NCI-H1417 treated with DMSO at 0.1 percent for 48 hours (cell line): ENCODE measurements at places on chromosomes 5 and 9.

- no peak for DNase-seq
Observed at GRCh38 chr9:89986190-89986589, 381.4 kb downstream of the GADD45G start.

GRCh38 chr5:143051244-143052058 is 281.3 kb downstream of the ARHGAP26 start:
- no peak for DNase-seq

- DNase-seq = no peak
Observed at GRCh38 chr5:10469253-10470050, 27.8 kb downstream of the ROPN1L start.

DNA sequence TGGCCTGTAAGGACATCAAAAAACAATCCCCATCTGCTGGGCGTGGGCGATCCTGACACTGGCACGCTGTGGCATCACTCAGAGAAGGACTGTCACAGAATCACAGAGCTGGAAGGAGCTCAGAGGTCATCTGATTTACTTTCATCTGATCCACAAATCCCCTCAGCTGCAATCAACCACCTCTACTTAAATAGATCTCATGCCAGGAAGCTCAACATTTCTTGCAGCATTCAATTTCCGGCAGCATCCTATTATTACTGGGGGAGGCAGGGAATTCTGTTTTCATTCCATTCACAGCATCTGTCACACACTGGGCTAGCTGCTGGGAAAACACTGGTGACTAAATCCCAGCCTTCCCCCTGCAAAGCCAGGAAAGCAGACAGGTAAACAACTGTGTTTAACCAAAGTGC is 38.3 kb downstream of the RETREG1 start:
- DNase-seq = peak; percentile 52

DNA sequence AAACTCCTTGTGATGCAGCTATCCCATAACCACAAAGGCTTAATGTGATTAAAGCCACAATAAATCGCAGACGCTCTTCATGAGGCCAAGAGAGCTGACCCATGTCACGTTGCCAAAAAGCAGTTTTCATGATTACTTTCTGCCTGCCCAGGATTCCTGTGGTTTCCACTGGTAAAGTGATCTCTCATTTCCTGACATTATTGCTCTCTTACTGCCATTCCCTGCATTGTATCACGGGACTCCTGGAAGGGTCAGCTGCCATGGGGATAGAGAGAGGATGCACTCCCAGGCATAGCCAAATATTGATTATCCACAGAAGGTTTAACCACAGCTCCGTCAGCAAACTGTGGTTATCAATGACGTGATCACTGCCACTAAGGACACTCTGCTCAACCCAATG is 103.8 kb upstream of the SLC1A3 start:
- DNase-seq = no peak

GRCh38 chr5:92775711-92776615 is 805.1 kb downstream of the NR2F1-AS1 start:
- no peak for DNase-seq

DNA sequence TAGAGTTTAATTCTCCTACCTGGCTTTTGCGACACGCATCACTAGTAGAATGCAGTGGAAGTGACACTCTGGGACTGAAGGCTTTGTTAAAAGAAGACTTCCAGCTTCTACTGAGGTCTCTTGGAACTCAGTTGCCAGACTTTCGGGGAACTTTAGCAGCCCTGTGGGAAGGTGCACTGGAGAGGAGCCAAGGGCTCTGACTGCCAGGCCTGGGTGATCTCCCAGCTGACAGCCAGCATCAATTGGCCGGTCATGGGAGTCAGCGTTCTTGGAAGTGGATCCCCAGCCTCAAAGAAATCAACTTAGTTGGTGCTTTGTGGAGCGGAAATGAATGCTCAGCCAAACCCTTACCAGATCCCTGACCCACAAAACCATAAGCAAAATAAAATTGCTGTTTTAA is 87.1 kb downstream of the OSTF1 start:
- no peak for DNase-seq

DNA sequence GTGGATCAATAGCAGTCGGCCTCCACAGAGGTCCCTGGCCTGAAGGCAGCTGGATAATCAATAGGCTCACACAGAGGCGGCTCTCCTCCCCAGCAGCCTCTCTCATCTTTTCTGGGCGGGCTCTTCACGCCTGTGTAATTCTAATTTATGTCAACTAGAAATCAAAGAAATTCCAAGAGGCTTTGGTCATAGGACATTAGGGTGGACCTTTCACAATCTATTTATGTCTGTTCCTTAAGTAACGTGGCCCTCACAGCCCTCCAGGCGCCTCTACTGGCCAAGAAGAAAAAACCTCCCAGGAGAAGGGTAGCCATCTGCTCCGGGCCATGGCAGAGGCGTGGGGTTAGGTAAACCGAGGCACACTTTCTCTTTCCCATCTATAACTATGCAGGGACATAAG is 205.1 kb upstream of the EFNA5 start:
- no peak for DNase-seq

GRCh38 chr9:109906766-109907382 is 126.9 kb downstream of the PALM2AKAP2 start:
- no peak for DNase-seq

GRCh38 chr5:178235588-178235974 is 3.0 kb upstream of the PHYKPL start:
- DNase-seq = no peak

DNA sequence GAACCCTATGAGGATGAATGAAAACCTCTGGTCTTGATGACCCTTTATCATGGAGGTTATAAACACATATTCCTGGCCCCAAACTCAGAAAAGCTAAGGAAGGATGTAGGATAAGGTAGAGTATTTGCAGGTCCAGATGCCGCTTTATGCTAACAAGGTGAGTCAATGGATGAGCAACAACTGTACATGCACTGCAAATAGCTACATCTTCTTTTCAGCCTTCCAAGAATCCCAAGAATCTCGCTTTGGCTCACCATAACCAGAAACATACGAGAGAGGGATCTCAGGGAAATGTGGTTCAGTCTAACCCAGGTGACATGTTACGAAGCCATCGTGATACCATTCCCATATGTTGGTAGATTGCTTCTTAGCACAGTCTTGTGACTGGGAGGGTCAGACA is 152.3 kb upstream of the ANKH start:
- no peak for DNase-seq

DNA sequence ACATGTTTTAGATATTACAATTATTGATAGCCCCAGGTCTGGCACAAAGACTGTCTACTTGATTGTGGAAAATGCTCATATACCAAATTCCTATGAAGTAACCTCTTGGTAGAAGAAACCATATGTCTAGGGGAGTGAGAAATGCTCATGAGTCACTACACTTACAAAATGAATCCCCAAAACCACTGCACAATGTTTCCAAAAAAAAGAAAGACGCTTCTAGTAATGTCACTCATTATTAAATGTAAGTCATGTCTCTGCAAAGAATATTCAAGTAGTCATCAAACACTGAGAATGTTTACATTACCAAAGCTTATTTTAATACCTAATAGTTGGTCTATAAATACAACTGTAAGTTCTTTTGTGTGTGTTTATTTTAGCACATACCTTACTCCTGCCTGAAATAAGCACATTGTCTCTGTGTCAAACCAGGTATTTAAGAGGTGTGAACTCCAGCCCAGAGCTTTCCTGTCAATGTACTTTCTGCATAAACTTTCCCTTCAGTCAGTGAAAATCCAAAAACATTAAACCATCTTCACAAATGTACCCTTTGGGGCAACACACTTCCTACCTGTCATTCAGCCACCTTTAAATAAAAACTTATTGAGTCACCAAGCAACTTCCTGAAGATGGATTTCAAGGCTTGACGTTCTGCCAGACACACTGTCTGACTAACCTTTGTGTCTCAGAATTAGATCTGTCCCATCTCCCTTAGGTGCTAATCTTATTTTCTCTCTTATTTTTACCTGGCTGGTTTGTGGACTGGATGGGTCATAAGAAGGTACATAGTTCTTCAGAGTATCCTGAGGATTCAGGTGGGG is 194.0 kb downstream of the NFIB start:
- no peak for DNase-seq

DNA sequence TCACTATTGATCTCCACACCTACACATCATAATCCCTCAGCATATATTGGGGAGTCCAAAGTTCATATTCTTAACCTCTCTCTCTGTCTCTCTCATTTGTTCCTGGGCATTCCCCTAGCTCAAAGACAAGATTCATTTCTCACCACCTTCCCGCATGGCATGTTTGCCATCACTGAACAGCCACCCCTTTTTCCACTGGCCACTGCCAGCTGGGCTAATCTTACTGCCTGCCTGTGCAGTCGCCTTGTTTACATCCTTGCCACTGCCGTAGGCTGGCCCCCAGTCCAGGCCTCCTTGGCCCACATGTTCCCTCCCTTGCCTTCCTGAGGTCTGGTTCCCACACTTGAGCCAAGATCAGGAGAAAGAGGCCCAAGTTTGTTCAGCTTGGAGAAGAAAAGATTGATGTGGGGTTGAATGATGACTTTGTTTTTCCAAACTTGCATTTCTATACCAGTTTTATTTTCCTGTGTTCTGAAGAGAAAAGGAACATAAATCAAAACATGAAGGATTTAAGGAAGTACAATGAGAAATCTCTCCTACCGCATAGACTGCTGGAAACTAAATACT is 80.2 kb downstream of the PLAC8L1 start:
- no peak for DNase-seq

DNA sequence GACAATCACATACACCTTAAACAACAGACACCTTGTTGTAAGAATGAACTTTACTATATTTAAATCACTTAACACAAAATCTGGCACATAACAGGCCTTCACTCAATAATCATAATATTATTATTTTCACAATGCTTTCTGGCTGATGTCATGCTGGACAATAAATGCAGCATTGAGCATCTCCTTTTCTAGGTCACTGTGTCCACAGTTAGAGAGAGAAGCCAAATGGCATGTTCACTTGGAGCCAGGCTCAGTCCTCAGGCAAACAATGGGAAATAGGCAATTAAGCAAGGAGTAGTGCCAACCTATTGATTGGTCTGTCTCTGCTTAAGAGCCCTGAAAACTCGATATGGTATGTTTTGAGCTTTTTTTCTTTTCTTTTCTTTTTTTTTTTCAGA is 50.6 kb upstream of the KLF4 start:
- no peak for DNase-seq

DNA sequence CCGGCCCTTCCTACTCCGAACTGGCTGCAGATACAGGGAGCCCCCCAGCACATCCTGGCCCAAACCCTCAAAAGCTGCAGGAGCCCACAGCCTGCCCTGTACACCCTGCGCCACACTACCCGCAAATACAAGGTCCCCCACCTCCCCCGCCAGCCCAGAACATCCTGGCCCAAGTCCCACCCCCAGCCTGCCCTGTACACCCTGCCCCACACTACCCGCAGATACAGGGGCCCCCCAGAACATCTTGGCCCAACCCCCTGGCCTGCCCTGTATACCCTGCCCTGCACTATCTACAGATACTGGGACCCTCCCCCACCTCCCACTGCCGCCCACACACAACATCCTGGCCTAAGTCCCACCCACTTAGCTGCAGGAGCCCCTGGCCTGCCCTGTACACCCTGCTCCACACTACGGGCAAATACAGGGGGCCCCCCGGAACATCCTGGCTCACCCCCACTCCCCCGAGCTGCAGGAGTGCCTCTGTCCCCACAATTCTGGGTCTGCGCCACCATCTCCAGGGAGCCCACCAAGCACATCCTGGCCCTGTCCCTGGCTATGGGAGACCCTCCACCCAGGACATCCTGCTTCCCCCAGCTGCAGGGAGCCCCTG is 8.3 kb downstream of the LPCAT1 start:
- no peak for DNase-seq

GRCh38 chr9:109542922-109543321 is 44.8 kb upstream of the PTPN3 start:
- DNase-seq = no peak

GRCh38 chr5:113271745-113272454 is 162.9 kb downstream of the TSSK1B start:
- DNase-seq = no peak

GRCh38 chr5:151281001-151281639 is 22.4 kb downstream of the SLC36A3 start:
- DNase-seq = no peak

GRCh38 chr9:137461663-137462395 is 2.7 kb upstream of the NSMF start:
- no peak for DNase-seq

- no peak for DNase-seq
Observed at GRCh38 chr5:176658817-176659511, 11.7 kb downstream of the TSPAN17 start.

DNA sequence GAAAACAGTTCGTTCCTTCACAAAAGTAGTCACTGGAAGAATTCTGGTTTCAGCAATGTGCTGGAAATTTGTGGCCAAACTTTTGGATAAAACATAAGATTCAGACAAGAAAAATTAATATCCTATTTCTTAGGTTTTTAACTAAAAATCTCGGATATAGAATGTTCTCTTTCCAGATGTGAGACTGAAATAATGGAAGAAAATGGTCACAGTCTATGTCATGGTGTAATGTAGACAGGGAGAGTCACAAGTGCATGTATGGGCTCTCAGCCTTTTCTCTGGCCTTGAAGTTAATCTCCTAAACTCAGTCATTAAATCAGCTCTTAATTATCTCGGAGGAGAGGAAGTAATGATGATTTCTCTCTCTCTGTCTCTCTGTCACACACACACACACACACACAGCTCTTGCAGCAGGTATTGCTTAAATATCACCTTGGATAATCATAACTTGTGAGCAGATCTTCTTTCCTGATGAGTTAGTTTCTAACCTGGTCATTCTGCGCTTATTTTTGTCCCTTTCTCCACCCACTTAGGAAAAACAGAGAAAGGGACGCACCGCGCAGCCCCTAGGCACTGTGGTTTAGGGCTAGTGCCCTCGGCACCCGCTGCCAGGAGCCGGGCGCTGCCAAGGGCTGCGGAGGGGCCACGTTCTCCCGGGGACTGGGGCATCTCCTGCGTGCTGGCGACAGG is 672 bp upstream of the ITGA2 start:
- DNase-seq = no peak

DNA sequence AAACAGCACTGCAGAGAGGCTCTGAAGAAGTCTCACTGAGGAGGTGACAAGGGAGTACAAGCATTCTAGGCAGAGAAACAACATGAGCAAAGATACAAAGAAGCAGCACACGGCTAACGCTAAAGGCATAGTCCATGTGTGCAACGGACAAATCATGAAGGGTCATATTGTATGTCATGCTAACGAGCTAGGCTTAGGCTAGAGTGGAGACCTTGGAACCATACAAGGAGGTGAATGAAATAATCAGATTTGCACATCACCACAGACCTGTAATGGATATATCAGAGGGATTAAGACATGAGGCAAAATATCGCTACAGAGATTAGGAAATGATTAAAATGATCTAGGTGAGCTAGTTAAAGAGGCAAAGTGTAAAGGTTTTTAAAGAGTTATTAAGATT is 145.6 kb downstream of the NFIB start:
- no peak for DNase-seq

DNA sequence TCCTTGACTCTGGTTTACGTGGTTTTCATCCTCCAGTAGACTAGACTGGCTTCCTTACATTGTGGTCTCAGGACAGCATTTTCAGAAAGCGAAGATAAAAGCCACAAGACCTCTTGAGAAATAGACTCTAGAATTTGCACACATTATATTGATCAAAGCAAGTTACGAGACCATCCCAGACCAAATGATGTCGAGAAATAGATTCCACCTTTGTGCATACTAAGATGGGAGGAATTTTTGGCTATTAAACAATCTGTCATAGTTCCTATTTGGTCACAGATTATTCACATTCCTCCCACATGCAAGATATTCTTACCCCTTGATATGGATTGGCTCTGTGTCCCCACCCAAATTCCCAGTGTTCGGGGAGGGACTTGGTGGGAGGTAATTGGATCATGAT is 65.6 kb downstream of the TEX10 start:
- DNase-seq = no peak

- DNase-seq = no peak
Observed at GRCh38 chr5:140075371-140075770, 32.3 kb upstream of the NRG2 start.

- no peak for DNase-seq
Observed at GRCh38 chr5:43712081-43712480, 109.1 kb downstream of the NNT start.
